ENCODE measurements at places on chromosomes 5 and 9. TPM values are rescaled to one million over a fixed set of nuclear protein-coding genes. Genes with fewer than 3 reads are reported as not detected.

- no peak for DNase-seq
These were observed 174.7 kb upstream of the NFIB start for GRCh38 chr9:14488421-14489190.

CDKN2B gene
- total RNA-seq: 9.9 TPM

GRCh38 chr5:463301-463700, 20.3 kb downstream of the EXOC3 start:
- DNase-seq: no peak

GMCL2 gene
- not detected for total RNA-seq

DNA sequence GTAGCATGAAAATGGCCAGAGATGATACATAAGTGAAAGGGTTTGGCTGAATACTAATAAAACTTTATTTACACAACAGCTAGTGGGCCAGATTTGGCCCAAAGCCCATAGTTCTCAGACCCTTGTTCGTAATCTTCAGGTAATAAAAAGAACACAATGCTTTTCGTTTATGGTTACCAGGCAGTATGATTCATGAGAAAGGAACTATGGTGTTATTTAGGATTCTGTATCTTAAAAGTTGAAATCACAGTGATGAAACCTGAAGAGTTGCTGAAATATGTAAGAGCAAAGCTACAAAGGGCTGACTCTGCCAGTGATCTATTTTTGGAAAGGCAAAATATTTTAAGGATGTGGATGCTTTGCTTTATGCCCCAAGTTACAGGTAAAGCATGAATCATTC, 192.7 kb downstream of the SMC2 start:
- DNase-seq: no peak

- no peak for DNase-seq
These were observed 193.6 kb upstream of the SMC2 start for GRCh38 chr9:103900466-103900865.

TTC23L gene
- 0.26 TPM for total RNA-seq
